GM13976 (cell line): ENCODE measurements at places on chromosomes 2 and 18.
A peak's percentile ranks its signal among the peaks of the same experiment; 100 is the strongest.

DNA sequence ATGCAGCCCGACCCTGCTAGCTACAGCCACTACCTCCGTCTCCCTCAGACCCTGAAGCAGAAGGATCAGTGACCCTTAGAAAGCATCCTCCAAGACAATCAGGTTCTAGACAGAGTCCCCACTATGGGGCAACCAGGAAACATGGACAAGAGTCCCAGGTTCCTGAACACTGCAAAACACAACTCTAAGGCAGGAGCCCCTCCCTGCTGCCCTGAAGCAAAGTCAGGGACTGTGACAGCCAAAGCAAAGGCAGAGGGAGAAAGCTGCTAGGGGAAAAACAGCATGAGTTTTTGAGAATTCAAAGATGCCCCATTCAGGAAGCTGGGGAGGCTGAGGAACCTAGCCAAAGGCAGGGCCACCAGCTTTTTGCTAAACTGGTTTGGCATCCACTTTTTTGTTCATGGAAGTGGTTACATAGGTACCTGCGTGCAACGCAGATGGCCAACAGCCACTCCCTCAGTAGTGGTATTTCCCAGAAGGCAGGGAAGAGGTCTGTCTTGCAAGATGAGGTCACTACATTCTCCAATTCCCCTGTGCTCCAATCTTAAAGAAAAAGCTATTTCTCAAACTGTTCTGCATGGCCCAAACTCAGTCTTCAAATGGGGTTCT, 33.2 kb downstream of the MYO5B start:
- DNase-seq, result no peak

GRCh38 chr2:216151313-216152025, 42.3 kb downstream of the XRCC5 start:
- DNase-seq, result no peak

DNA sequence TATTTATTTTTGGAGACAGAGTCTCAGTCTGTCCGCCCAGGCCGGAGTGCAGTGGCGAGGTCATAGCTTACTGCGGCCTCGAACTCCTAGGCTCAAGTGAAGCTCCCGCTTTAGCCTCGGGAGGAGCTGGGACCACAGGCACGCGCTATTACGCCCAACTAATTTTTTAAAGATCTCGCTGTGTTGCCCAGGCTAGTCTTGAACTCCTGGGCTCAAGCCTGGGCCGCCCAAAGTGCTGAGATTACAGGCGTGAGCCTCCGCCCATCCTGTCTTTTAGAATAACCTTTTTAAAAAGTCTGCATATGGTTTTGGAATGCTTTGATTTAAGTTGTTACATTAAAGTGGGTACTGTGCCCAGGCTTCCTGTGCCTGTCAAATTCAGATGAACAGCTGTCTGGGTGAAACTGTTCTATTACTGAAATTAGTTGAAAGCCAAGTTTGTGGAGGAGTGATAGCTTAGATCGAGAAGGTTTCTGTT, 944 bp downstream of the RAB3GAP1 start:
- DNase-seq, result peak; percentile 47

DNA sequence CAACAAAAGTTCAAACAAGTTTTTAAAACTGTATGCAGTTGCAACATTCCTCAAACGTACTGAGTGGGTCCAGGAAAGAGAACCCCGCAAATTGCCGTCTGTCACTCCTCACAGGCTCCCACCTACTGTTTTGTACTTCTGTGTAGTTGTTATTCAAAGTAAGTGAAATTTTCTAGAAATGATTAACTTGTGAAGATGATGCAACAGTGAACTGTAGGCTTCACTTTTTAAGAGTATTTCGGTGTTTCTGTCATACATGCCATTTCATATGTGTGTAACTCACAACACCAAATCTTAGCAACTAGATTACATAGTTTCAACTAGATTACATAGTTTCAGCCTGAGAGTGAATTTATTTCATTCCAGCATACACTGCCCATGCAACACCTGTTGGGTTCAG, 226.0 kb upstream of the TANK start:
- no peak for DNase-seq

DNA sequence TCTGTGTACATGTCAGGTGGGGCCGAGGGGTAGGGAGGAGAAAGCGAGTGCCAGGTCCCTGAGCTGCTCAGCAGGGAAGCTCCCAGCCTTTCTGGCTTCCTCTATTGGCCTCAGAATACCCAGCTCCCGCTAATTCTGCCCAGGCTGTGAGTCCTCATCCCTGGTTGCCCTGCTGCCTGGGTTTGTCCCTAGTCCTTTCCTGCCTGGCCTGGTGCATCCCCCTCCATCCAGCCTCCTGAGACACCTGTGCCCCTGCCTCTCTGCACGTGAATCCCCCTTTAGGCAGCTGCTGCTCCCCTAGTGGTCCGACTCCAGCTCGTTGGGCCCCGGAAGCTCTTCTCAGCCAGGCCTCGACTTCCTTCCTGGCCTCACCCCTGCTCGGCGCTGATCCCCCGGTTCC, 54.6 kb downstream of the INHBB start:
- DNase-seq, result no peak

- no peak for DNase-seq
Observed at GRCh38 chr2:152354069-152354755, 19.2 kb downstream of the FMNL2 start.

- DNase-seq, result no peak
Observed at GRCh38 chr18:48354746-48355260, 54.4 kb downstream of the ZBTB7C start.

GRCh38 chr2:126431136-126431535, 224.8 kb upstream of the GYPC start:
- DNase-seq, result no peak

DNA sequence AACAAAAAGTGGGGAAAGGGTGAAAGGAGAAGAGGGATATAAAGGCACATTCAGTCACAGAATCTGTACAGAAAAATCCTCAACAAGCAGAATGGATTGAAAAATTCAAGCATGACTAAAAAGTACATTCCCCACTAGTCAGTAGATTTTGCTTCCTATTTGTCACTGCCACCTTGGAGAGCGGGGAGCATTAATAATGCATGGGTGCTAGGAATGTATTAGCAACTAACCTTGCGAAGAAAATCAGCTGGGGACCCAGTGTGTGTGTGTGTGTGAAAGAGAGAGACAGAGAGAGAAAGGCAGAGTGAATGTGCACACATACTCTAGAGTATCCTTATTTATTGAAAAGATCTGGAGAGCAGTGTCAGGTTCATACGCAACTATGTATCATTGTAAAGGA, 968.7 kb upstream of the ZEB2 start:
- no peak for DNase-seq

DNA sequence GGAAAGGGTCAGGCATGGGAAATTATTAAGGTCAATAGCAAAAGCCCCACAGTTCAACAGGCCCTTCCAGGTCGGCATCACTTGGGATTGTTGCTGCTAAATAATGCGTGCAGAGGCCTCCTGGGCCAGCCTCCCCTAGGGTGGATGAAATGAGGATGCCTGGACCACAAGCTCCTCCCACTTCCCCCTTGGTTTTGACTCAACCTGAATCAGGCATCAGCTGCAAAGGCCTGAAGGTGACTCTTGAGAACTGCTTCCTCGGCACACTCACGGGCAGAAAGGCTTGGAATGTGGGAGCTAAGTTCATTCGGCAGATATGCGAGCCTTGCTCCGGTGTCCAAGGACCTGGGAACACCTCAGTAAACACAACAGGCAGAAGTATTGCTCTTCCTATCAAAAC, 69.3 kb downstream of the MBP start:
- DNase-seq, result peak; percentile 74

DNA sequence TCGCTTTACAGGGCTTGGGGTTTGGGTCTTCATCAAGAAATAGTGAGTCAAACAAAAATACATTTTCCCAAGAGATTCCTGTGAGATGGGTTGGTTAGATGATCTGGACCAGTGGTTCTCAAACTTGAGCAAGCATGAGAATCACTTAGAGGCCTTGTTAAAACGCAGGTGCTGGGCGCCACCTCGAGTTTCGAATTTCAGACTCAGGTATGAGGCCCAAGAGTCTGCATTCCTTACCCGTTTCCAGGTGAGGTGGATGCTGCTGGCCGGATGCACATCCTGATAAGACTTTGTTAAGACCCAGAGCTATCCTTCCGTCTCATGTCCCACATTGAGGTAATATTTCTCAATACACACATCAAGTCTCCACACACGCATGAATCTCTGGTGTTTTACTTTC, 707.8 kb upstream of the SALL3 start:
- no peak for DNase-seq

DNA sequence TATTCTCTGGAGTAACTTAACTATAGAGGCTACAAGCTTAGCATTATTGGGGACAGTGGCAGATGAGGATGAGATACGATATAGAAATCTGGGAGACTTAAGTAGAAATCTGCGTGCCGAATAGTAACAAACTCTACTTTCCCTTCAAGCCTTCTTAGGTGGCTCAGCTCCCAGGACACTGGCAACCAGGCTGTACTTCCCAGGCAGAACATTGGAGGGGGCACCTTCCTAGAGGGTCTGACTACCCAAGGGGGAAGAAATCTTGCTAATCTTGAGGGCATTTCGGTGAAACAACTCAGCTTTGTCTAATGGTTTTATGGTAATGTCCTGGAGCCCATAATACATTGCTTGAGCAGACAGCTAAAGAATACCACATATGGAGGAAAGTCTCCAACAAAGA, 126.2 kb upstream of the DTNA start:
- DNase-seq, result no peak

- DNase-seq, result no peak
Observed at GRCh38 chr2:27909901-27910300, 19.4 kb downstream of the BABAM2 start.

DNA sequence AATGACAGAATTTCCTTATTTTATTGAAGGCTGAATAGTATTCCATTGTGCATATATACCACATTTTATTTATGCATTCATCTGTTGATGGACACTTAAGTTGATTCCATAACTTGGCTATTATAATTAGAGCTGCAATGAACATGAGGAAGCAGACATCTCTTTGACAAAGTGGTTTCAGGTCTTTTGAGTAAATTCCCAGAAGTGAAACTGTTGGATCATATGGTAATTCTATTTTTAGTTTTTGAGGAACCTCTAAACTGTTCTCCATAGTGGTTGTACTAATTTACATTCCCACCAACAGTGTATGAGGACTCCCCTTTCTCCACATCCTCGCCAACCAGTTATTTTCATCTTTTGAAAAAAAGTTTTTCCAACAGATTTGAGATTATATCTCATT, 77.5 kb downstream of the TMEM200C start:
- DNase-seq, result no peak

DNA sequence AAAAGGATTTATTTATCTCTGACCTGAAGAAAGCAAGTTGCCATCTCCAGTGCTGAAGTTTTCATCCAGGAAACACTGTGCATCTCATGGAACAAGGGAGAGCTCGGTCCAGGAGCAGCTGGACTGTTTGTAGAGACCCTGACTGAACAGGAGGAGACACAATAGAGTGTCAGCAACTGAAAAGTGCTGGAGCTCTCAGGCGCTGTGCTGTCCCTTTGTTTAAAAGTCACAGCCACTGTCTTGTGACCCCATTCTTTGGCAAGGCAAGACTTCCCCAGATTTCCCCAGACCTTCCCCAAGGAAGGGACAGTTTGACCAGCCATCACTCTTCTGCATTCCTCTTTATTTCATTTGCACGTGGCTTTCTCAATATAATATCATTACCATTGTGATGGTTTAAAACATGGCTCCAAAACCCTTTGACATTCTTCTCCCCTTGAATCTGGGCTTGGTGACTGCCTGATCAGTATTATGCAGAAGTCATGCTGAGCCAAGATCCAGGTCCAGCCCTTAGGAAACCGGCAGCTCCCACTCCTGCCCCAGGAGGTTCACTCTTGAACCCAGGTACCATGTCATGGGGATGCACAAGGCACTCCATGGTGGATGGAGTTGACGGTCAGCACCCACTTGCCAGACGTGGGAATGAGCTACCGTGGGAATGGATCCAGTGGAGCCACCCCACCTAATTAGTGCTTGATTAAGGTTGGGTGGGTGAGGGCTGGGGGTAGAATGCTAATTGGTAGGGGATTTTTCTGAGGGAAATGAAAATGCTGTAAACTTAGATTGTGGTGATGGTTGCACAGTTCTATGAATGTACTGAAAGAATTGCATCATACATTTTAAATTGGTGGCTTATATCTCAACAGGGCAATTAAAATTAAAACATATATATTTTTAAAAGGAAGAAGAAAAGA, 497.9 kb upstream of the RAB6C start:
- no peak for DNase-seq

GRCh38 chr2:239061824-239062570, 214.1 kb downstream of the TWIST2 start:
- DNase-seq, result no peak

- no peak for DNase-seq
Observed at GRCh38 chr2:189300916-189301315, 121.4 kb upstream of the COL5A2 start.

DNA sequence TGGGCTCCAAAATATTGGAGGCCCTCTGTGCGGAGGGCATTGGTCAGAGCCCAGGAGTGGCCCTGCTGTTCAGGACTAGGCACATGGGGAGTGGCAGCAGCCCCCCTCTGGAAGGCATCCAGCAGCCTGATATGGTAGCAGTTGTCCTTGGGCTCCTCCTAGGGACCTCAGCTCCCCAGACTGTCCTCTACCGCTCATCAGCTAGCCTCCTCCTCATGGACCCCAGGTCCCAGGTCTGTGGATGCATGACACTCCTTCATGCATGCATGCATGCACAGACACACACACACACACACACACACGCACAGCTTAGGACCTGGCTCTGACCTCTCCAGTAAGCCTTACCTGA, 15.4 kb upstream of the ATP6V1B1 start:
- DNase-seq, result no peak

DNA sequence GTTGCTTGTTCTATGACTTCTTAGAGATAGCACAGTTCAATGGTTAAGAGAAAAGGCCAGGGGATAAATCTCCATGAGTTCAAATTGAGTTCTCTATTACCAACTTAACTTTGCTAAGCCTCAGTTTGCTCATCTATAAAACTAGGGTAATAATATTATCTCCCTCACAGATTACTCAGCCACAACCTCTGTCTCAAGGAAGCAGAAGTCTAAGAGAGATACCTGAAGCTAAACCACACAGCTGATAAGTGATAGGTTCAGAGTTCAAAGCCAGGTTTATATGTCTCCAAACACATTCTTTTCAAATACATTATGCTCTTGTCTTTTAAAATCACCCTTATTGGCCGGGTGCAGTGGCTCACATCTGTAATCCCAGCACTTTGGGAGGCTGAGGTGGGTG, 287.7 kb downstream of the NBAS start:
- no peak for DNase-seq

GRCh38 chr2:20443276-20443920, 3.5 kb upstream of the RHOB start:
- DNase-seq, result peak; percentile 54

DNA sequence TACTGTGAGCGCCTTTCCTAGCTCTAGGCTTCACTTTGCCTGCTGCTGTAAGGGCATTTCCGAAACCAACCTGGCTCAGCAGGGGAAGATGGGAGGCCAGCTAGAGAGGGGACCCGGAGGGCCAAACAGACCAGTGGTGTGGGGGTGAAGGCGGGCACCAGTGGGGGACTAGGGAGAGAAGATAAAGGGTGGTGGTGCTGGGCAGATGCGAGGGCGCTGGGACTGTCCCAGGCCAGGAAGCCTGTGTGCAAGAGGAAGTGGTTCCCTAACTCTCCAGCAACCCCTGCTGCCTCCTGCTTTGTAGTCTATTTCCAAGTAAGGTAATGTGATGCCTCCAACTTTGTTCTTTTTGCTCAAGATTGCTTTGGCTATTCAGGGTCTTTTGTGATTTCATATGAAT, 73.1 kb downstream of the DNAH7 start:
- DNase-seq, result no peak

GRCh38 chr2:2726163-2726562, 395.1 kb upstream of the MYT1L start:
- no peak for DNase-seq
